H4 (cell line): ENCODE measurements at places on chromosomes 11 and 22. TPM values are rescaled to one million over a fixed set of nuclear protein-coding genes. Genes with fewer than 3 reads are reported as not detected.

- no peak for DNase-seq
These were observed at the start of gene OR2AT4 for GRCh38 chr11:75096456-75097172. OR2AT4 (minus strand) TSS chr11:75096876.

GRCh38 chr11:128881221-128881620 lies 9.9 kb upstream of the KCNJ5 start:
- no peak for DNase-seq

DNA sequence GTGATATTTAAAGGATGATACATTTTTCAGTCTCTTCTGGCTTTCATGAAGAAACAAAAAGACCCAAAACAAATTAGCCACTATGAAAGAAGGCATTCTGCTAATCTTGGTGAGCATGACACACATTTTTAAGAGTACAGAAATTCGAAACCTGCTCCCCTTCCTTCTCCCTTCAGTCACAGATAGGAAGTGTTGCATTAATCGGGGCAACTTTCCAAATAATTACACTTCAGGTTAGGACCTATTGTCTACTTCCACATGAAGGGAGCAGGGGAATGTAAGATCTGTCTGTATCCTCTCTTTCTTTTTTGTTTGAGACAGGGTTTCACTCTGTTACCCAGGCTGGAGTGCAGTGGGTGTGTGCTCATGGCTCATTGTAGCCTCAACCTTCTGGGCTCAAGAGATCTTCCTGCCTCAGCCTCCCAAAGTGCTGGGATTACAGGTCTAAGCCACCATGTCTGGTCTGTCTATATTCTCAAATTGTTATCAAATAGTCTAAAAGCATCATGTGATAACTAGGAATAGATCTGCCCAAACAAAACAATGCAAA lies 45.8 kb downstream of the NCAM1 start:
- DNase-seq: no peak

GRCh38 chr11:65428578-65429067 lies 6.0 kb downstream of the NEAT1 start:
- no peak for DNase-seq

Gene PAMR1
- total RNA-seq: 0.06 and 0.35 TPM in 2 replicates

DNA sequence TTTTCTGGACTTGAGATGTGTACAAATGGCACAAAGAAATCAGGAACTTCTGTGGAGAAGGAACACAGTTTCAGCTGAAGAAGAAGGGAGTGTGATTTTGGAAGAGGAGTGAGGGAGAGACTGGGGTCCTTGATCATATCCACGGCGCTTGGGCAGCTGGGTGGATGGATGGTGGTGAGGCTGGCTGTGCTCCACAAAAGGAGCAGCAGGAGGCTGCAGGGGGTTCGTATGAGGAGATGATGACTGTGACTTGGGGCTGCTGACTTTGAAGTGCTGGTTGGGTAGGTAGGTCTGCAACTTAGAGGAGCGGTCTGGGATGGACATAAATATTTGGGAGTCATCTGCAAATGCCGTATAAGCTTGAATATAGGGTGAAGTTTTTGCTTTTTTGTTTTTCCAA lies 1.3 kb upstream of the DCHS1 start:
- no peak for DNase-seq

Gene NUDT22
- total RNA-seq: 39.6 and 47.9 TPM in 2 replicates

Gene BDNF
- total RNA-seq: 10.6 and 16.1 TPM in 2 replicates

DNA sequence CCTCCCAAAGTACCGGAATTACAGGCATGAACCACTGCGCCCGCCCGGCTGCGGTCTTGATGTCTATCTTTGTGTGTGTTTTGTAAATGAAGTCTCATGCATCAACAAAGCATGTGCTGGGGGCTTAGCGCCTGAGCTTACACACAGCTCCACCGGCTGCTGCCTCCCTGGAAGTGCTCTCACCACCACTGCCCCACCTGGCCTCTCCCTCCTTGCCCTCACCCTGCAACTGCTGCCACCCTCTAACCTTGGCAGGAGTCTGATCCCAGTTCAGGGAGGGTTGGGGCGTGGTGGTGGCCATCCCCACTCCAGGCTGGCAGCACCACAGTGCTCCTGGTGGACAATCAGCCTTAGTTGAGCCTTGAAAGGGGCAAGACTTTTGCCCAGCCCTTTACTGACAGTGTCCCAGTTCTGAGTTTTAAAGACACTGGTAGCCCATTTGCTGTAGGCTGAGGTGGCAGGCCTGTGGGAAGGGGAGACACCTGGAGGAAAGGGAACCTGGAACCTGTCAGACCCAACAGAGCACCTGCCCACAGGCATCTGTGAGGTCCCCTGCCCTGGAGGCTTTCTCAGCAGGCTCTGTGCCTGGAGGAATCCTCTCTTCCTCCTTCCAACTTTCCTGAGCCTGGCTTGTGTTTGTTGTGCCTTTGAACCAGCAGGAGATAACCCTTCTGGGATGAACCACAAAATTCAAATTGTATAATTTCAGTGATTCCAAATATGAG lies 42.4 kb upstream of the WEE1 start:
- DNase-seq: no peak

DNA sequence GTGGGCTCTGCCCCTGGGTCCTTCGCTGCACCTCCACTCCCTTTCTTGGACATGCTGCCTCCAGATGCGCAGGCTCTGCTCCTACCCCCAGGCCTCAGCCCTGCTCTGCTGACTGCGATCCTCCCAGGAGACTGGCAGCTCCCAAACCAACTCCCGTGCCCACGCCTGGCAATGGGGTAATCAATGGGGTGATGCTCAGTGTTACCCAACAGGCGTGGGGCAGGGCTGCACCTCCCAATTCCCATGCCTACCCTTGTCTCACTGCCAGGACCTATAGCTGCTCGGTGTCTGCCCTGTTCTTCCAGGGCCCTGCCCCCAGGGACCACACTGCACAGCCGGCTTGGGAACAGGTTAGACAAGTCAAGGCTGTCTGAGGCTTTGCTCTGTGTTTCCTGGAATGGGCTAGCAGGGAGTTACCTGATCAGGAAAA lies at the start of gene ALDH3B2:
TSS of gene ALDH3B2 (minus strand) at position 182 of the 430 bp plus-strand sequence. CDS start 7,688 bp downstream, outside the sequence.
- DNase-seq: no peak

DNA sequence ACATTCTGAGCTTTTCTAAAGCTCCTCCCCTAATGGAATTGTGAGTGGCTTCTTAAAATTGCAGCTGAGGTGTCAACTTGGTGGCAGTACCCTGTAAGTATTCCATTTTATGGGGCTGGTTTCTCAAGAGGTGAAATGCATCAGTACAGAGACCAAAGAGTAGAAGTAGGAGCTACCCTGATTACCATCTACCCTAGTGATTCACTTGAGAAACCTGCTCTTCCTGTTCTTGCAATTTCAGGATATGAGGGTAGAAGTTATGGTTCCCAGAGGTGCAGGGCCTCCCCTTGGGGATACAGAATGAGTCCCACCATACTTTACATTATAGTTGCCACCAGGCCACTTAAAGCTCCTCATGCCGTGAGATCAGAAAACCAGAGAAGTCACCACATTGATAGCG lies 944.6 kb downstream of the OPCML start:
- DNase-seq: no peak

Gene SLC6A5
- total RNA-seq: not detected in 2 replicates

- DNase-seq: no peak
These were observed 101.3 kb downstream of the TP53I11 start for GRCh38 chr11:44849424-44849823.

Gene SLC3A2
- total RNA-seq: 478 and 499 TPM in 2 replicates

Gene KCNJ11
- total RNA-seq: 0.12 TPM in 1 of 2 replicates, not detected in the other

- no peak for DNase-seq
These were observed 59.6 kb downstream of the MTNR1B start for GRCh38 chr11:93028960-93029522.

DNA sequence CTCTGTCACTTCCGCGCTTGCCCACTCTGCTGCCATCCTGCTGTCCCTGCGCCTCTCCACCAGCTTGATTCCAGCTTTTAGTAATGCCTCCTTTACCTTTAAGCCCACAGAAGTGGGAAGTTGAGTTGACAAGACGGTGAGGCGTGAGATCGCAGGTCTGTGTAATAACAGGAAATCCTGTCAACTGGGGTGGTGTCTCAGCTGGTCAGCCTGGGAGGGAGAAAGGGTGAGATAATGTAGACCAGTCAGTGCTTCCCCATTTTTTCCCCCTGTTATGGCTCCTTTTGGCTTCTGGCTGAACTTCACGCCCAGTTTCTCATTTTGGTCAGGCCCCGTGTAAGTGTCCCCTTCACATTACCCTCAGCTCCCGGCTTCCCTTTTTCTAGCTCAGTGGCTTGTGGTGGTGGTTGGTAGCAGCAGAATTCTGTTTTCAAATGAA lies 98.9 kb downstream of the TRAF6 start:
- no peak for DNase-seq

DNA sequence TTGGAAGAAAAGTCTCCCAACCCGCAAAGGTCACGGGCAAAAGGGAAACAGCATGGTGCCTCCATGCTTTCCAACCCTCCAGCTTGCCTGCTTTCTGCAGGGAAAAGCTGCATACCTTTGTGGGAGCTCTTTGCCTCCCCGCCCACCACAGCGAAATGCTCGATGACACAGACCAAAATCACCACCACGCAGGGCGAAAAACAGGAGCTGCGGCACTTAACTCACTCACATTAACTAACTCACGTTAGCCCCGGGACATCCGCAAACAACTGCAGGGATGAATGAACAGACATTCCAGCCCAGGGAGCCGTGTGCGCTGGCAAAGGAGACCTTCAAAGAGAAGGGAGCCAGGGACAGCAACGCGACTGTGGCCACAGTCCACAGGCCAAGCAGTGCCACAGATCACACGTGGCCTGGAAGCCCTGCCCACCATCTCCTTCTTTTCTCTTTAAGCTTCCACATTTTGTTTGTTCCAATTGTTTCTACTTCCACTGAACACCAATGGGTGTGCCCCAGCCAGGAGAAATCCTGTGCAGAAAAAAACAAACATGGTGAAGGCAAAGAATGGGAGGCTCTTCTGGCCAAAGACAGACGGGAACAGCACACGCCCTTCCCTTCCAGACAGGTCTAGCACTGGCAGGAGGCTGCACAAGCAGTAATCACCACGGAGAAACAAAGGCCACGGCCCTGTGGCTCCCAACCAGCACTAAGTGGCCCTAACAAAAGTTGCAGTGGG lies 39.3 kb downstream of the DUSP8 start:
- no peak for DNase-seq

Gene BRSK2
- 1.3 and 2.5 TPM in 2 replicates for total RNA-seq

Gene FIBIN
- total RNA-seq: 5.7 and 7.4 TPM in 2 replicates

DNA sequence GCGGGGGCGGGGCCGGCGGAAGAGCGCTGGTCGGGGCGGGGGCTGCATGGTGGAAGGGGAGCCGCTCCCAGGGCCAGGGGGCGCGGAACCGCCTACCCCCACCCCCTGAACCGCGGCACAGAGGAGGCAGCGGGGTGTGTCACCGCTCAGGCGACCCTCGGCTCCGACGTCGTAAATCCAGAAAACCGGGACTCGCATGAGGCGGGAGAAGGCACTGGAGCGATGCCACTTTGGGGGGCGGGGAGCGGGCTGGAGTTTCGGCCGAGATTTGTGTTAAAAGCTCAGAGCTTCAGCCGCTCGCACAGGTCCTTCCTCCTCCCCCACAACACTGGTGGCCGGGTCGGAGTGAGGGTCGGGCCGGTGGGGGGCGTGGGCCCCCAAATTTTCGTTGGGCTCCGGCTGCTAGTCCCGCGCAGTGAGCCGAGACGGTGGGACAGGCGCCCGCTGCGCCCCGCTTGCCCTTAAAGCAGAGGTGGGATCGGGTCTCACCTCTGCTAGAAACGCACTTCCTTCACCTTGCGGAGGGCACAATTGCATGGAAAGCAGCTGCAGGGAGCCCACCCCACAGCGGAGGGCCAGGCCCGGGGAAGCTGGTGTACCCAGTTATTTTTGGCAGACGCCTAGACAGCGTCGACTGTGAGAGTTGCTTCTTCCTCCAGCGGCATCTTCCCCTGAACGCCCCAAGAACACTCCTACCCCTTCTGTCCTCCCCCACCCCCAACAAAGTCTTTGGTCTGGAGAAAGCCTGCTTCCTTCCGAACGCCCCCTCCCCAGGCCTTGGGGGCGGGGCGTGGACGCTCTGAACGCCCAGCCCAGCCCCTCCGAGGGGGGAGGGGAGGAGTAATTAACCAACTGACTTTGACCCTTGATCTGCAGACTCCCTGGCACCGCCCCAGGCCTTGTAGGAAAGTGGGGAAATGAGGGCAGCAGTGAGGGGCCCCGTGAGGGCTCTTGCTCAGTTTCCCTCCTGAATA lies 1.1 kb downstream of the OVOL1 start:
- no peak for DNase-seq

GRCh38 chr11:11427542-11427941 lies 74.5 kb upstream of the CSNK2A3 start:
- no peak for DNase-seq
